Smooth muscle cell of the umbilical artery (primary cell): ENCODE measurements at places on chromosomes 3 and 15. TPM values are rescaled to one million over a fixed set of nuclear protein-coding genes. Genes with fewer than 3 reads are reported as not detected.

Gene INKA1
- total RNA-seq, result 3.4 and 3.9 TPM in 2 replicates

Gene ABI3BP
- 2.4 and 53.3 TPM in 2 replicates for total RNA-seq

Gene GXYLT2
- total RNA-seq, result 30.8 and 74.2 TPM in 2 replicates

Gene FETUB
- total RNA-seq, result not detected in 2 replicates

Gene CD80
- under 0.01 and 0.09 TPM in 2 replicates for total RNA-seq

Gene ASB14
- 0.05 TPM in 1 of 2 replicates, not detected in the other for total RNA-seq

Gene FYCO1
- total RNA-seq, result 19.3 and 32.1 TPM in 2 replicates
